ENCODE measurements at places on chromosomes 1 and 21. TPM values are rescaled to one million over a fixed set of nuclear protein-coding genes. Genes with fewer than 3 reads are reported as not detected.
A peak's percentile ranks its signal among the peaks of the same experiment; 100 is the strongest.

- no peak for DNase-seq
Observed at GRCh38 chr1:58011978-58012377, 534.5 kb downstream of the OMA1 start.

GRCh38 chr1:59057211-59057694 lies 239.6 kb upstream of the FGGY start:
- DNase-seq = no peak

CRABP2 gene
- total RNA-seq = 0.62 TPM

DNA sequence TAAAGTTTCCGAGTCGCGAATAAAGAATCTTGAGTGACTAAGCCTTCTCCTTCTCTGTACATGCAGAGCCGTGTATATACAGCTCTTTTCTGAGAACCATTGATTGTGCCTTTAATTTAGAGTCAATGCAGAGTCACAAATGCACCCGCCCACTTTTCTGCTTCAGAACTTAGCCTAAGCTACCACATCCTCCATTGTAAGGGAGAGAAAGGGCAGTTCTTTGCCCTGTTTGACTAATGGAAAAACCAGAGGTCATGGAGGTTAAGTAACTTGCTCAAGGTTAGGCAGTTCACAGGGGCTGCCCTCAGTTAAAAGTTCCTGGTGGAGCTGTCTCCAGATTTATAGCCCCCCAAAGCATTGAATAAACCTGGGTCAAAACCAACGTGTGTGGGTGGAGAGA lies 139.6 kb downstream of the TOMM20 start:
- peak; percentile 71 for DNase-seq

DNA sequence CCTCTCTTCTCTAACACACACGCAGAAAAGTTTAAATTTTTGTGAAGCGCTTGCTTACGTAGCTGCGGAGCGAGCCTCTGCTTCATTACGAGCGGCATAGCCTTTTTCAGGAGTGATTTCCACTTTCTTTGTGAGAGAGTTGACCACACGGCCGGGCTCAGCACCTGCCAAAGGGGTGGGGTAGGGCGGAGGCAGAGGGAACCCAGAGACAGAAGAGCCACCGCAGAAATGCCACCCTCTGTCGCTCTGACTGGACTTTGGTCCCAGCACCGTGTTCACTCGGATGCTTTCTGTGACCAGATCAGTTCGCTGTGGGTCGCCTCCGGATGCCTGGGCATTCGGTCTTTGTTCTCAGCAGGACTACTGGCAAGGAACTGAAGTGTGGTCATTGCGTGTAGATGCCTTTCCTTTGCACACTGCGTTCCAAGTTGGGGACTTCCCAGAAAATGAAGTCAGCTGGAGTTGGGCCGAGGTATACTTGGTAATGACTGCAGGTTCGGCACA lies 883 bp downstream of the CHODL start:
- DNase-seq = no peak

- no peak for DNase-seq
Observed at GRCh38 chr1:197027359-197027758, 39.7 kb downstream of the F13B start.

RGS13 gene
- not detected for total RNA-seq

- DNase-seq = no peak
Observed at GRCh38 chr21:31576428-31576827, 83.1 kb upstream of the SOD1 start.

DNA sequence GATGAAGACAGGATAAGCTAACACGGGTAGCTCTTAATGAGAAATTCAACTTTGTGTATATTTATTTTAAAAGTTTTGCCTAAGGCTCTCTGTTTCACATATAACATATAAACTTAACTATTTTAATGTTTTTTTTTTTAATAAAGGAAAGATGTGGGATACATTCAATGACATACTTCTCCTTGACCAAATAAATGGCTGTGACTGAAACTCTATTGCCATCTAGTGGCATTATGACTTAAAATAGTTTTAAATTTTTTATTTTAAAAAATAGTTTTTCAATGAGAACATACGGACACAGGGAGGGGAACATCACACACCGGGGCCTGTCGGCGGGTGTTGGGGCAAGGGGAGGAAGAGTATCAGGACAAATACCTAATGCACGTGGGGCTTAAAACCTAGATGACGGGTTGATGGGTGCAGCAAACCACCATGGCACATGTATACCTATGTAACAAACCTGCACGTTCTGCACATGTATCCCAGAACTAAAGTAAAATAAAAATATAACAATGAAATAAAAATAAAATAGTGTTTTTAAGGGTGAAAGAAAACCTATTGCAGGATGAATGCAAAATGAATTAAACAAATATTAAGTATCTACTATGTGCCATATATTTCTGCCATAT lies 83.4 kb downstream of the LYST start:
- no peak for DNase-seq

DNA sequence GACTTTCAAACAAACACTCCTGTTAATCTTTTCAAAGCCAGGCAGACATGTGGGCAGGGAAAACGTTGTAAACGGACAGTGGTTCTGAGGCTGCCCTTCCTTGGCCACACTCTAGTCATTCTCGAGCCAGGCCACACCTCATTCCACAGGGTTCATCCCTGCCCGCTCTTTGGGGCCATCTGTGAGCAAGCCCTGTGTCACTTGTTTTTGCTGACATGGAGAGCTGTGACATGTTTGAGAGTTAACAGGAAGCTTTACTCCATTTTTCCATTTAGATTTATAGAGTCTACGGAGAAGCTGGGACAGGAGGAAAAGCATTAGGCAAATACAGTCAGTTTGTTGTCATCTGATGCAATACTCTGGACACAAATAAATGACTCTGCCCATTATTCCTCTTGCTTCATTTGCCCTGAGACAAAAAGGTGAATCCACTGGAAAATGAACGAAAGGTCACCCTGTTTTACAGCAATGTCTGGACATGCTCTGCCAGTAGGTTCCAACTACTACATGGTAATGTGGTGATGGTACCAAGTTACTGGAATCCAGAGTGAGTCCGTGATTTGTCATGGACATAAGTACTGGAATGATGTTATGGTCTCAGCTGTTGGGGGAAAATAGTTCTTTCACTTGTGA lies 126.9 kb downstream of the CLIC6 start:
- DNase-seq = no peak

GRCh38 chr21:31873275-31873695 lies 465 bp downstream of the HUNK start:
- DNase-seq = no peak

- DNase-seq = no peak
Observed at GRCh38 chr1:79113836-79114235, 107.3 kb upstream of the ADGRL4 start.

RCAN3 gene
- 31.2 TPM for total RNA-seq

APCS gene
- total RNA-seq = not detected

DYNLT4 gene
- 0.28 TPM for total RNA-seq

GRCh38 chr21:42833439-42833815 lies 45.9 kb downstream of the WDR4 start:
- peak; percentile 87 for DNase-seq

- no peak for DNase-seq
Observed at GRCh38 chr1:70403759-70404158, 7.3 kb upstream of the CTH start.

MSH4 gene
- total RNA-seq = 0.33 TPM
